ENCODE measurements at places on chromosomes 3 and 15. TPM values are rescaled to one million over a fixed set of nuclear protein-coding genes. Genes with fewer than 3 reads are reported as not detected.
A peak's percentile ranks its signal among the peaks of the same experiment; 100 is the strongest.

The TRPM1 gene
- polyA plus RNA-seq, result 0.45 TPM

DNA sequence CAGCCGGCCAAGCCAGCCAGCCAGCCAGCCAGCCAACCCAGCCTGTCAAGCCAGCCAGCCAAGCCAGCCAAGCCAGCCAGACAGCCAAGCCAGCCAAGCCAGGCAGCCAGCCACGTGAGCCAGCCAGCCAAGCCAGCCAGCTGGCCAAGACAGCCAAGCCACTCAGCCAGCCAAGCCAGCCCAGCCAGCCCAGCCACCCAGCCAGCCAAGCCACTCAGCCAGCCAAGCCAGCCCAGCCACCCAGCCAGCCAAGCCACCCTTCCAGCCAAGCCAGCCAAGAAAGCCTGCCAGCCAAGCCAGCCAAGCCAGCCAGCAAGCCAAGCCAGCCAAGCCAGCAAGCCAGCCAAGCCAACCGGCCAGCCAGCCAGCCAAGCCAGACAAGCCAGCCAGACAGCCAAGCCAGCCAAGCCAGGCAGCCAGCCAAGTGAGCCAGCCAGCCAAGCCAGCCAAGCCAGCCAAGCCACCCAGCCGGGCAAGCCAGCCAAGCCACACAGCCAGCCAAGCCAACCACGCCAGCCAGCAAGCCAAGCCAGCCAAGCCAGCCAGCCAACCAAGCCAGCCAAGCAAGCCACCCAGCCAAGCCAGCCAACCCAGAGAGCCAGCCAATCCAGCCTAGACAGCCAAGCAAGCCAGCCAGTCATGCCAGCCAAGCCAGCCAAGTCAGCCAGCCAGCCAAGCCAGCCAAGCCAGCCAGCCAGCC lies 199.5 kb downstream of the GOLGA6L6 start:
- no peak for DNase-seq

The PARP15 gene
- polyA plus RNA-seq, result 1.1 TPM

The SLITRK3 gene
- polyA plus RNA-seq, result 2.4 TPM

DNA sequence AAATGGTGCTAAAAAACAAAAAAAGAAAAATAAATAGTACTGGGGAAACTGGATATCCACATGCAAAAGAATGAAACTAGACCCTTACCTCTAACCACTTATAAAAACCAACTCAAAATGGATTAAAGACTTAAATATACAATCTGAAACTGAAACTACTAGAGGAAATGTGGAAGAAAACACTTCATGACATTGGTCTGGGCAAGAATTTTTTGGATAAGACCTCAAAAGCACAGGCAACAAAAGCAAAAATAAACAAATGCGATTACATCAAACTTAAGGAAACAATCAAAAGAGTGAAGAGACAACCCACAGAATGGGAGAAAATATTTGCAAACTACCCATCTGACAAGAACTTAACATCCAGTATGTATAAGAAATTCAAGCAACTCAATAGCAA lies 6.4 kb downstream of the IFT57 start:
- no peak for DNase-seq

DNA sequence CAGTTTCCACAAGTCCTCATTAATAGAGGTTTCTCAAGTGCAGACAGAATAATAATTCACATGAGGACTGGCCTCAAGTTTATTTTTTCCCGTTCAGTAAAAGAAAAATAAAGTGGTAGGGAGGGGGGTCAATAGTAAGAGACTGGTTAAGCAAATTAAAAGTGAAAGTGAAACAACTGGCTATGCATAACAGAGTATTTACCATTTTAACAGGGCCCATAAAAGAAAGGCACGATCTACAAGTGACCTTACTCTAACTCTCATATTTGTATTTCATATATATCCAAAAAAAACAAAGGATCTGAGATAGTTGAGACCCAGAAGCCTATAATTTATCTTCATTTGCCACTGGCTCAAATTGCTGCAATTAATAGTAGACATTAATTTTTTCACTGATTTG lies 686.3 kb downstream of the NTRK3 start:
- DNase-seq, result peak; percentile 10

GRCh38 chr3:164832216-164832615 lies 246.1 kb downstream of the SI start:
- DNase-seq, result no peak

Data from left renal pelvis (tissue), 4 donors.